ENCODE measurements at places on chromosomes 7 and 10.

DNA sequence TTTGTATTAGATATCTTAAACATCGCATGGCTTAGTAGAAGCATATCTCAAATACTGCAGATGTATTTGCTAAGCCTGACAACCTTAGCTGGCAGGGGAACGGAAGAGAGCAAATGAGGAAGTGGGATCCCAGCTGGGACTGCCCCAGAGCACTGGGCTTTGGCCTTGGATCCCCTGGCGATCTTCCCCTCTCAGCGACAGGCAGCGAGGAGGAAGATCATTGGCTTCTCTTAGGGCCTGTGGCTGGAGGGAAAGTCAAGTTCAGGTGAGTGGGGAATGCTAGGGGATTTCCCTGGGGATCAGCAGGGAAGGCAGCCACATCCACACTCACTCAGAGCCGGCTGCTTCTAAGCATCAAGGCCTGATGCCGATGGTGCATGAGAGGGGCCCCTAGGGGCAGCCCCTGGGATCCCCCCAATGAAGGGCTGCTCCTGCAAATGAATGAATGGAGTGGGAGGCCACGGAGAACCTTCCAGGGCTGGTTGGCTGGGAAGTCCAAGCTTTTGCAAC lies 42.0 kb downstream of the LYZL2 start:
- peak; percentile 71 for DNase-seq

- DNase-seq: peak; percentile 67
Observed at GRCh38 chr7:44059219-44060090, 5.9 kb downstream of the PGAM2 start.

GRCh38 chr7:31981874-31982390 lies 88.3 kb downstream of the PDE1C start:
- no peak for DNase-seq

DNA sequence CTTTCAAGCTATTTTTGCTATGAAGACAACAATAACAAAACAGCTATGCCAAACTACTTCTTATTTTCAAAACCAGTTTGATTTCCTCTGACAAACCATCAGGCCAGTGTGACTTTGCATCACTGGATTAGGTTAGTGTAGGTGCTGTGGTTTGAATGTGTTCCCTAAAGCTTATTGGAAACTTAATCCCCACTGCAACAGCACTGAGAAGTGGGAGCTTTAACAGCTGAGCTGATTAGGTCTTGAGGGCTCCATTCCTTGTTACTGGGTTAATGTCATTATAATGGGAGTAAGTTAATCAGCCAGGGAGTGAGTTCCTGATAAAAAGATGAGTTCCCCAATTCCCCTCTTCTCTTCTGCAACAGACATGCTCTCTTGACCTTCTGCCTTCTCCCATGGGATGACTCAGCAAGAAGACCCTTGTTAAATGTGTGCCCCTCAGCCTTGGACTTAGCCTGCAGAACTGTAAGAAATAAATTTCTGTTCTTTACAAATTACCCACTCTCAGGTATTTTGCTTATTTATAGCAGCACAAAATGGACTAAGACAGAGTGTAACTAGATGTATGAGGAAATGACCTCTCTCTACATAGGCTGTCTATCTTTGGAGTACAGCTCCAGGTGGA lies 186.8 kb downstream of the CTTNBP2 start:
- DNase-seq: no peak

- DNase-seq: no peak
Observed at GRCh38 chr10:52216852-52217251, 97.2 kb upstream of the DKK1 start.

- no peak for DNase-seq
Observed at GRCh38 chr7:19754521-19755116, 18.8 kb downstream of the TMEM196 start.

- peak; percentile 54 for DNase-seq
Observed at GRCh38 chr10:49283491-49283890, 15.5 kb upstream of the C10orf71 start.

GRCh38 chr10:13773043-13773442 lies 186.3 kb downstream of the PRPF18 start:
- DNase-seq: no peak

DNA sequence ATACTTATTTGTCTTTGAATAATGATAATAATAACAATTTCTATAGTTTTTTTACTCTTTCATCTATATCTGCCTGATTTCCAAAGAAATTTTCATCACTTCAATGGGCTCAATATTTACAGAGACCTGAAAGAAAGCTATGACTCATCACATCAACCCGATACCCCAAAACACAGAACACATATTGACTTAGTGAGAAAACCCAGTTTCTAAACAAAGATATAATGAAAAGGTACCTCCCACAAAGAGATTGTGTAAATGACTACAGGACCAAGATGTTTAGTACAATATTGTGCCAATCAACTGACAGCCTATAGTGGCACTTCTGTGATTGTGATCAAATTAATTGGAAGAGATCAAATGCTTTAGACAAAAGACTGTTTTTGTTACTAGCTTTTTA lies 133.9 kb downstream of the PCDH15 start:
- no peak for DNase-seq

- DNase-seq: no peak
Observed at GRCh38 chr10:73983096-73984047, 14.5 kb upstream of the VCL start.

GRCh38 chr10:78755877-78756455 lies 312.8 kb upstream of the ZMIZ1 start:
- no peak for DNase-seq

- no peak for DNase-seq
Observed at GRCh38 chr10:111086574-111086973, 9.7 kb downstream of the ADRA2A start.

DNA sequence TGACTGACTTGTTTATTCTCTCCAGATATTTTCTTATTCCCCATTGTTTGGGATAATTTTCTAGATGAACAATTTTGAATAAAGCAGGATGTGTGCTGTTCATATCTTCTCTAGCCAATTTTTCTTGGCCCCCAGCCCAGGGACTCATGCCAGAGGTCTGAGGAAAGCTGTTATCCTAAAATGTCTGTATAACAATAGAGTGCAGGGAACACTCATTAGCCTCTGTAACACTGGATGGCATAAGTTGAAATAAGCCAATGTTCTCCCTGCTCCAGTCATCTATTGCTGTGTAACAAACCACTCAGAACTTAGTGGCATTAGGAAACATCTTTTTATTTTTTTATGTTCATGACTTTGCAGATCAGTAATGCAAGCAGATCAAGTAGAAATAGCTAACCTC lies 121.7 kb upstream of the TRIM24 start:
- DNase-seq: no peak

Data from ascending aorta (tissue), 2 donors.